ENCODE measurements at places on chromosomes 6 and 20.

GRCh38 chr6:109944448-109944847 lies 33.7 kb upstream of the GPR6 start:
- DNase-seq, result no peak

- no peak for DNase-seq
Observed at GRCh38 chr6:25297039-25297441, 17.9 kb downstream of the CARMIL1 start.

DNA sequence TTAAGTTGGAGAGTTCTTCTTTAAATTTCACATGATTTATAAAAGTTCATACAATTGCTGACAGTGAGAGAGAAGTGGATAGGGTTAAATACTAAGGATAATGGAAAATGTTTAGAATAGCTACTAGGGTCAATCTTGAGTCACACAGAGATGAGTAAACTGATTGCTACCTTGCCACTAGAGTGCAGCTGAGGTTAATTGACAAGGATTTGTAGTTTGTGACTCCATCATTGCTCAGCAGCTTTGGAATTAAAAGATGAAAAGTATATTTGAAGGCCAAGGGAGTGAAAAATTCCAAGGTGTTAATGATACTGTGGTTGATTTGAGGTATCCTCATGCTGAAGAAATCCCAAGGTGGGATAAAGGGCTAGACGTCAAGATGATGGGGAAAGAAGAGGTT lies 524.0 kb downstream of the UTRN start:
- no peak for DNase-seq

GRCh38 chr6:118786596-118787453 lies 107.1 kb upstream of the ASF1A start:
- DNase-seq, result no peak

GRCh38 chr20:24452016-24452415 lies 17.4 kb upstream of the SYNDIG1 start:
- DNase-seq, result no peak

DNA sequence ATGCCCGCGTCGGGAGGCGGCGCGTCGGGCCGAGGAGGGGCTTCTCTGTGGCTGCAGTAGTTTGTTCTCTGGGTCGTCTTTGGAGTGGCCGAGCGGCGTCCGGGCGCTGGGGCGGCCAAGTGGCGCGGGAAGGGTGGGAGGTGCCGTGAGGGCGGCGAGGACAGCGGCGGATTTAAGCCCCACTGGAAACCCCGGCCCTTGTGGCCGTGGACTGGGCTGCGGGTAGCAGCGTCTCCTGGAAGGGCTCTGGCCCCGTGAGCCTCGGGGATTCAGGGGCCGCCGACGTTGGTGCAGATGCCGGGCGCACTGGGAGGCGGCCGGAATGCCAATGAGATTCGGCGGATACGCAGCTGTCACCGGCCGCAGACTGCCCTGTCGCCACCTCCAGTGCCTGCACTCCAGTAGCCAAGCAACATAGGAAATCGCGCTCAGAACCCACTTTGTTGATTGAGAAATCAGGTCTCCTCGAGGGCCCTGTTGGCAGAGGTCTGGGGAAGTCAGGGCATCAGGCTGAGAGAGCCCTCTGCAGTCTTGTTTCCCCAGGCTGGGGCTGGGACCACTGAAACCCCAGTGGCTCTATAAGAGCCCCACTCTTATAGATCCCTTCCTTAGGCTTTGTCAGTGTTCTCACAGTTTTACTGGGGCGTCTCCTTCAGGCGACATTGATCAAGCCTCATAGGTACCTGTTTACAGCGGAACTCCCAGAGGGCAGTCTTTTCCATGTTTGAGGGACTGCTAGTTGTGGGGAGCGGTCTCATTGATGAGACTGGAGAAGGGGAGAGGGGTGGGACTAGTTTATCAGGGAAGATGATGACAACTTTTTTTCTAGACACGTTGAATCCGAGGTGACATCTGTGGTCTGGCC lies 642 bp downstream of the GZF1 start:
- no peak for DNase-seq

DNA sequence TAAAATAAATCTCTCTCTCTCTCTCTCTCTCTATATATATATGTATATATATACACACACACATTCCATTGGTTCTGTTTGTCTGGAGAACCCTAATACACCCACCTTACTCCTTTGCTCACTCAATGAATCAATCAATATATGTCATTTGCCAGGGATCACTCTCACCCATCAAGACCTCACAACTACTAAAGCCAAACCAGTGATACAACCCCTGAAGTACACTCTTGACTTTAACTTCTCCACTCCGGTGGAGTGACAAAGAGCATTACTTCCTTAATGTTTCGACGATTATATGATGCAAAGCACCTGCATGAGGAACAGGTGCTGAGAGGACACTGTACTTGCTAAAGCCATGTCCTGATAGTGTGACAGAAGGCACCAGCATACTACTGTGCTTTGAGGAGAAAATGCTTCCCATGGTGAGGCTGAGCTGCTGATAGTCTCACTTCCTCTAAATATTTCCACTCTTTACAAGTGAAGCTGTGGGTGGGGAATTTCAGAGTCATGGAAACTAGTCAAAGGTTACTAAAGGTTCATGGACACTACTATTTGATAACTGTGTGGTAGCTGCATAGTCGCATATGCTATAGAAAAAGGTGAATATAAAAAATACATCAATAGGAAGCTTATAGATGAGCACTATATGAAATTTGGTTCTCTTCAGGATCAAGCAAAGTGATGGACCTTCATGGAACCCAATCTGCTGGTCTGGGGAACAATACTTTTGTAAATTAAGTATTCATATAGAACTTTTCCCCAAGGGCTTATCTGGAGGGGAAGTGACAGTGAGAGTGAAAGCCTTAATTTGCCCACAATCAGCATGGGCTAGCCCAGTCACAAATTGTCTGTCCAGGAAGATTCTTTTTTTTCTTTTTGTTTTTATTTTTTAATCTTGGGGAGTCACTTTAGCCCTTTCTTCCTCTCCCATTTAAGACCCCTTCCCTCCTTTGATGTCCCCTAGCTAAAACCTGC lies 141.9 kb upstream of the NEDD9 start:
- no peak for DNase-seq

DNA sequence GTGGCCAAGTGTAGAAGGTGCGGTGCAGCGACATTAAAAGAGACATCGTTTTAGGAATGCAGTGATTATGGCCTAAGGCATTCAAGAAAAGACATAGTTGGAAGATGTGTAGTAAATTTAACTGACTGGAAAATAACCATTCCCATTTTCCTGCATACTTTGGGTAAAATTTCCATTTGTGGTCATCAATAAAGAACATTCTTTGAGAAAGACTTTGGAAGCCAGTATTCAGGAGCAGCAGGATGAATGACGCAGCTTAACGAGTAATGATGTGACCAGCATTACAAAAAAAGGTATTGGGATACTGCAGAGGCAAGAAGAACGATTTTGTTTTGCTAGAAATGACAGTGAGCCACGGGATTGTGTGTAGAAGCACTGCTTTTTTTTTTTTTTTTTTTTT lies 7.0 kb upstream of the RWDD1 start:
- no peak for DNase-seq

Data from stimulated activated CD8-positive, alpha-beta memory T cell treated with anti-CD3 and anti-CD28 coated beads, Interleukin-7, amount 100 ng/mL, for 1 hour (primary cell).